CD4-positive, alpha-beta T cell treated with Interleukin-17A for 4 hours (primary cell): ENCODE measurements at places on chromosomes 1 and 21.

DNA sequence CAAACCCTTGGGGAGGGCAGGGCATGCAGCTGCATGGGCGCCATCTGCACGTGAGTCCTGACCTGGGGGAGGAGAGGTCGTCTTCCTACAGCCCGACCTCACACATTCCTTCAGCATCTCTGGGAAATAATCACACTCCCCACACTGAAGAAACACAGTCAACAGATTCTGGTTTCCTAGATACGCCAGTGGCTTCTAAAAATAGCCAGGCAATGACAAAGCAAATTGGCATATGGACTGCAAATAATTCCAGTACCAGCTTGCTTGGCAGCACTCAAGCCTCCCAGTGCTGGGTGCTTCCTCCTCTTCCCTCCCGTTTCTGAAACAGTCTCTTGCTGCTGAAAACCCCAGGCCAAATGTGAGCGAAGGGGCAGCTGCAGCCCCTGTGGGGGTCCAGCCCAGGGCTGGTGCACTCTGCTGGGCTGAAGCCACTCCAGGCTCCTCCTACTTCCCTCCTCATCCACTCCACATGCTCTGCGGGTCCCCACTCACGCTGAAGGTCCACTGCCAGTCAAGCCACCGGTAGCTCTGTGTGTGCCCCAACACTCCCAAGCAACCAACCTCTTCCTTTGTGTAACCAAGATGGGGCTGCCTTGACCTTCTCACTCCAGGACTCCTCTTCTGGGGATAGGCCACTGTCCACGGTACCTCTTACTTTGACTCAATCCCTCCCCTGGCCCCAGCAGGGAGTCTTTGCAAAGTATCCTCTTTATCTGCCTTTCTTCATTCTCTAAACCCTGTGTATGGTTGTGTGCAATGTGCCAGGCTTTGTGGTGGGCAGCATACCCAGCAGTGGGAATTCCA is 69.0 kb downstream of the KCND3 start:
- DNase-seq, result no peak

- peak; percentile 28 for DNase-seq
Observed at GRCh38 chr21:25568246-25568645, 39.0 kb downstream of the MRPL39 start.

GRCh38 chr1:192453360-192453992 is 122.1 kb upstream of the RGS1 start:
- no peak for DNase-seq

DNA sequence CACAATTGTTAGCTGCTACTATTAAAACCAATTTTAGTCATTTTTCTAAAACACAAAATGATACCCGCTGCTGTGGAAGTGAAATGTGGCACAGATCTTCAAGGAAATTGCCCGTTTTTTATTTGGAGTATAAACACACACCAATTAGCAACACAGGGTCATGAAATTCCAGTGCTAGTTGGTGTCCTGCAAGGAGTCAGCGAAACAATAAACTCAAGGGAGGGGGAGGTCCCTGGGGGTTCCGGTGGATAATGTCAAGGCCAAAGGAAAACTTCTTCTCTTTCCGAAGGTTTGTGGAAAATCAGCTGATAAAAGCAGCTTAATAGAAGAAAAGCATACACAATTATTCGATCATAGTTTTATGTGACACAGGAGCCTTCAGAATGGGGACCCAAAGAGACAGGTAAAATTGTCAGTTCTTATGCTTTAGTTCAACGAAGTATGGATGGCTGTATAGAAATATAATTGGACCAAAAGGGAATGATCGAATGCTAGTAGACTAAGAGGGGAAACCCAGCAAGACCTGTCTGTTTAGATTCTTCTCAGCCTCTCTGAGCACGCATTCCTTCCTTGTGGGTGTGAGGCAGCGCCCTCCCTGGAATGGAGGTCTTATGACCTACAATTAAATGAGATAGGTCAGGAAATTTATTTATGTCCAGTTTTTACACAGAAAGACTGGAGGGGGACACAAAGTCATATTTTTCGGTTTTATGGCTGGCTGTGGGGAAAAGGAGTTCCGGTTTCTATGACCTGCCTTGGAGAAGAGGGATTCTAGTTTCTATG is 65.9 kb downstream of the KCNK1 start:
- no peak for DNase-seq

DNA sequence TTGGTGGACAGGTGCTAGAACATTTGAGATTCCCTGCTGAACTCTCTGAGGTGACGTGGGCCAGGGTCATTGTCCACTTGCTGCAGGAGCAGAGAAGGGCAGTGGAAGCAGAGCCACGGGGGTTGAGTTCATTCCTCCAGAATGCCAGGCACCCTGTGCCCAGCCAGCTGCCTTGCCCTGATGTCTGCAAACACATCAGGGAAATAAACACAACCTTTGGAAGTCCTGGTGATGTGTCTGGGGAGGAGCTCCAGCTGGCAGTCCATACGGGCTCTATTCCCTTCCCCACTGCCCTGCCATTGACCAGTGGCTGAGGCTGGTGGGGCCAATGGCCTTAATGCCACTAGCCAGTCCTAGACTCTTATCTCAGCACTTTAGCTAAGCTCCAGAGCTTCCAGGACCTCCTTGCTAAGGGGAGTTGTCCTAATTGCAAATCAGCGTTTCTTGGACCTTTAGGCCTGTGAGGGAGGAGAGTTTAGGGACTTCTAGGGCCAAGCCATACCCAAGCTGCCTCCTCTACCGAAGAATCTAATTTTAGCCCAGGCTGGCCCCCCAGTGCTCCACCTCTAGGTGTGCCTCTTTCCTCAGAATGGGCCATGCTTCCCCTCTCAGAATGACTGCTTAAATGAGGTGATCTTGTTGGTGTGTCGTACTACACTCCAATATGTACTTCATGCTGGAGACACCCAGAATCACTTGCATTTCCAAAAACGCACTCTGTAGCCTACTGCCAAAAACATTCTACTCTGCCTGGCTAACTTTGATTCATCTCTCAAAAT is 25.9 kb upstream of the MFSD2A start:
- DNase-seq, result no peak

DNA sequence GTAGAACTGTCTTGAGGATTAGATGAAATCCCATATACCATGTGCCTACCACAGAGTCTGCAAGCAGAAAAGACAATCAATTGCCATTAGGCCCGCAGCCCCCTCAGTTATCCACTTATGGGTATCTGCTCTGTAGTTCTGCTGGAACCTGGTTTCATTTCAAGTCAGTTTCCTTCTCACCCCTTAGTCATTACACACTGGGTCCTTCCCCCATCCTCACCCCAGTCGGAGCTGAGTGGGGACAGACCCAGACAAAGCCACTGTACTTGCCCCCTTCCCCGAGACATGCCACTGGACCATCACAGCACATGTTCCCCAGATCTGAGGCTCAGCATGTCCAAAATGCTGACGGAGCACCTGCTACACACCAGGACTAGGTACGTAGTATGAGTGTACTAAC is 21.2 kb downstream of the PGLYRP3 start:
- DNase-seq, result no peak

DNA sequence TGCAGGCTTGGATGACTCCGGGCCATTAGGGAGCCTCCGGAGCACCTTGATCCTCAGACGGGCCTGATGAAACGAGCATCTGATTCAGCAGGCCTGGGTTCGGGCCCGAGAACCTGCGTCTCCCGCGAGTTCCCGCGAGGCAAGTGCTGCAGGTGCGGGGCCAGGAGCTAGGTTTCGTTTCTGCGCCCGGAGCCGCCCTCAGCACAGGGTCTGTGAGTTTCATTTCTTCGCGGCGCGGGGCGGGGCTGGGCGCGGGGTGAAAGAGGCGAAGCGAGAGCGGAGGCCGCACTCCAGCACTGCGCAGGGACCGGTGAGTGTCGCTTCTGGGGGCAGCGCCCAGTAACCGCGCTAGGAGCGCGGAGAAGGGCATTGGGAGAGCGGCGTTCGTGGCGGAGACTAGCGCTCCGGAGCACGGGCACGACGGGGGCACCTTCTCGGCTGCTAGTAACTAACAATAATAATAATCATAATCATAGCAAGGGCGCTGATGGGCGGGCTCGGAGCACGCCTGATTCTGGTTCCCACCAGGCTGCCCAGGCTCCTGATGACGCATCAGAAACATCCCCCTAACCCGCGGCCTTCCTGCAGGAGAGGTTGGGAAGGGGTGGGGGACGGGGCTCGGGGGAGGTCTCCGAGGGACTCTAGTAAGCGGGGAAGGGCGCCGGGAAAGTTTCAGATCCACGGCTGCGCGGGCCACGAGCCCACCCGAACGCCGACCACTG is at the start of gene MX1:
Gene MX1, plus strand, starts transcription at position 286 of the 722 bp plus-strand sequence. CDS start 5,832 bp downstream, outside the sequence.
- DNase-seq, result peak; percentile 90

GRCh38 chr1:63906047-63906704 is 132.4 kb downstream of the ROR1 start:
- no peak for DNase-seq

GRCh38 chr1:172360985-172361384 is 59.5 kb upstream of the C1orf105 start:
- no peak for DNase-seq

DNA sequence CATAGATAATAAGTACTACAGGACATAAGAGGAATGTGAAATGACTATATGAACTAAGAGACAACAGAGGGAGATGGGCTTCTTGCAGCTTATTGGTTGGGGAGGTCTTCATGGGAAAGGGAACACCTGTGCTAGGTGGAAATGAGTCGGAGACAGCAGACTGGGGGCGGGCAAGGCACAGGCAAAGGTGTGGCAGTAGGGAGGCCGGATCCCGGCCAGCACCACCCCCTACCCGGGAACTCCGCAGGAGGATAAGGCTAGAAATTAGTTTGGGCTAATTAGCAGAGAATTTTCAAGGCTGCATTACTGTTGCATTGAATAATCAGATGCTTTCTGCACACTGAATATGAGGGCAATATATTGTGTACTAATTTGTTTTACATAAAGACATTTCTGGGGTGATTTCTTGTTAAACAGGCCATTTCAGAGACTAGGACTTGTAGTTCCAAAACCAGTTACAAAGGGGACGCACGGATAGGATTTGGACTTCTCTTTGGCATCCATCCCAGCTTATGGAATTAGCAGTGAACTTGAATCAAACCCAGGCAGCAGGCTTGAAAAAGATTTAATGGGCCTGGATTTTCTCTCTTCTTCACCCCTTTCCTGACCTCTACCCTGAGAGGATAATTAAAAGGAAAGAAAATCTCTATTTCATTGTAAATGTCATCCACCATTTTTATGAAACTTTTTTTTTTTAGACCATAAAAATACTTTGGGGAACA is 2.2 kb upstream of the HUNK start:
- no peak for DNase-seq

- peak; percentile 22 for DNase-seq
Observed at GRCh38 chr1:1419813-1420653, 1.0 kb downstream of the ANKRD65 start.

- no peak for DNase-seq
Observed at GRCh38 chr21:31659286-31659535, 282 bp upstream of the SOD1 start.

- no peak for DNase-seq
Observed at GRCh38 chr21:39525129-39525528, 73.4 kb downstream of the SH3BGR start.

GRCh38 chr1:232014941-232015340 is 388.4 kb downstream of the DISC1 start:
- DNase-seq, result no peak

- DNase-seq, result no peak
Observed at GRCh38 chr21:34795548-34796180, 126.9 kb downstream of the CLIC6 start.

DNA sequence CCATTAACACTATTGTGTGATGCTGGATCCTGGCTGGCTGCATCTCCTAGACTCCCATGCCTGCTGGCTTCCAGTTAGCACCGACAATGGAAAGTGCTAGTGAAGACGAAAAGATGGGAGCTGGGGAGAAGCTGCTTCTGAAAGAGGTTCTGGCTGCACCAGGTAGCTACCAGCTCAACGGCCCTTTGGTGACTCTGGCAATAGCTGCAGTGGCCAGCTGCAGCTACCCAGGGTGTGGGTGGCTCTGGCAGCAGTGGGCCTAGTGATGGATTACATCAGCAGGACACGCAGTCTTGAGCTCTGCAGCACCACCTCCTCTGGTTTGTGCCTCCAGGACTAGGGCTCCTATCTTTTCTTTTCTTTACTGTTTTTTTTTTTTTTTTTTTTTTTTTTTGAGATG is 662.6 kb downstream of the MATN1 start:
- no peak for DNase-seq
